BE2C (cell line): ENCODE measurements at places on chromosomes 6 and 20.

- DNase-seq, result peak; percentile 37
Measured at GRCh38 chr6:90197854-90198496, 98.7 kb downstream of the BACH2 start.

- no peak for DNase-seq
Measured at GRCh38 chr20:47850146-47850545, 64.9 kb upstream of the SULF2 start.

DNA sequence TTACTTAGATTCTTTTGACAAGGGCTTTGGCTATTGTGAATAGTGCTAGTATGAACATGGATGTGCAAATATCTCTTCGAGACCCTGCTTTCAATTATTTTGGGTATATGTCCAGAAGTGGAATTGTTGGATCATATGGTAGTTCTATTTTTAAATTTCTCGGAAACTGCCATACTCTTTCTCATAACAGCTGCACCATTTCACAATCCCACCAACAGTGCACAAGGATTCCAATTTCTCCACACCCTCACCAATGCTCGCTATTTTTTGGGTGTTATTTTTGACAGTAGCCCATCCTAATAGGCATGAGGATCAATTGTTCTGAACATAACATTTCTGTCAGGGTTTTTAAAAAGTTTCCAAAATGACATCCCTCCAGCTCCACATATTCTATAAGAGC lies 69.2 kb upstream of the ESR1 start:
- DNase-seq, result no peak

GRCh38 chr6:106844930-106845329 lies 129.6 kb downstream of the CD24 start:
- DNase-seq, result no peak

DNA sequence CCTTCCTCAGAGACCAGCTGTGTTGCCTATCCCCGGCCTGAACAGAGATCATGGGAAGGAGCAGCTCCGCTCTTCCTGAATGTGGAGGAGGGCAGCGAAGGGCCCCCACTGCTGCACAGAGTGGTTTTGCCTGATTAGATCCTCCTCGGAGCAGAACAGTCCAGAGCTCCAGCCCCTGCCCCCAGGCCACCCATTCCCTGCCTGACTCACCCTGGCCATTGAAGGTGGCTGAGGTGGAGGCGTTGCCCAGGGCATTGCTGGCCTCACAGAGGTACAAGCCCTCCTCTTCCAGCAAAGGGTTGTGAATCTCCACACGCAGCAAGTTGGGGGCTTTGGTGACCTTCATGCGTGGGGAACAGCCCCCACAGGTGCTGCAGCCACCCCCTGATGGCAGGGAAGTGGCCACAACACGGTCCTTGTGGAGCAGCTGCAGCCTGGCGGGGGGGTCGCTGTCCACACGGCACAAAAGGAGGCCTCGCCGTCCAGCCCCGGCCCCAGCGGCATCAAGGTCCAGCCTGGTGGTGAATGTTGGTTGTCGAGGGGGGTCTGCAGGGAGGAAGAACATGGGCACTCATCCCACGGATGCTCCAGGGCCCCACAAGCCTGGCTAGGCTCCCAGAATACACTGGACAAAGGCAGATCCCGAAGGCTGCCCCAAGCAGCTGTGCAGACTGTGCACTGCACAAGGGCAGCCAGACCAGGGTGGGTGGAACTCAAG lies 14.7 kb downstream of the SIGLEC1 start:
- DNase-seq, result no peak

DNA sequence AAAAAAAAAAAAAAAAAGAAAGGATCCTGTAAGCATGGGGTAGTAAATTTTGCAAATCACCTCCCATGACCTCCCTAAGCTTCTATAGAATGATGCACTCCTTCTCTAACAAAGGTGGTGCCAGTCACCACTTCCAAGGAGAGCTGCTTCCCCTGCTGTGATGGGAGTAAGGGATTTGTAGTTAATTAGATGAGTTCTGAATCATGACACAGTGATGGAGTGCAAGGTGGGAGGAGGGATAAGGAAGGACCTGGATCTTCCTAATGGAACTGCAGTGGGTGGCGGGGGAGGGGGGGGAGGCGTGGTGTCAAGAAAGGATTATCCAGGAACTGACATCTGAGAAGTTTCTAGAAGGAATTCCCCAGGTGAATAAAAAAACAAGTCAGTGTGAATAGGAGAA lies 47.8 kb downstream of the NRN1 start:
- no peak for DNase-seq

- DNase-seq, result no peak
Measured at GRCh38 chr6:111782887-111783466, 90.3 kb downstream of the FYN start.

DNA sequence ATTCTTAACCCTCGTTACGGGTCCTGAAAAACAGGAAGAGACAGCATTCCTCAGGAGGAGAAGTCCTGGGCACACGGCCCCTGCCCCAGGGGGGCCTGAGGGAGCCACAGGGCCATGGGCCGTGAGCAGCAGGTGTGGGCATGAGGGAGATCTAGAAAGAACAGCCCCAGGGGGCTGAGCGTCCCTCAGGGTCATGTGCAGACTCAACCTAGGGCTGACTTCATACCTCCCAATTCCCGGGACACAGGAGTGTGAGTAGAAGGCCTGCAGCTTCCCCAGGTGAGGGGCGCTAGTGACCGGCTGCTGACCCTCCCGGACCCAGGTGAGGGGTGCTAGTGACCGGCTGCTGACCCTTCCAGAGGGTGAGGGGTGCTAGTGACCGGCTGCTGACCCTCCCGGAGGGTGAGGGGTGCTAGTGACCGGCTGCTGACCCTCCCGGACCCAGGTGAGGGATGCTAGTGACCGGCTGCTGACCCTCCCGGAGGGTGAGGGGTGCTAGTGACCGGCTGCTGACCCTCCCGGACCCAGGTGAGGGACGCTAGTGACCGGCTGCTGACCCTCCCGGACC lies 35.1 kb downstream of the FRMD1 start:
- no peak for DNase-seq

DNA sequence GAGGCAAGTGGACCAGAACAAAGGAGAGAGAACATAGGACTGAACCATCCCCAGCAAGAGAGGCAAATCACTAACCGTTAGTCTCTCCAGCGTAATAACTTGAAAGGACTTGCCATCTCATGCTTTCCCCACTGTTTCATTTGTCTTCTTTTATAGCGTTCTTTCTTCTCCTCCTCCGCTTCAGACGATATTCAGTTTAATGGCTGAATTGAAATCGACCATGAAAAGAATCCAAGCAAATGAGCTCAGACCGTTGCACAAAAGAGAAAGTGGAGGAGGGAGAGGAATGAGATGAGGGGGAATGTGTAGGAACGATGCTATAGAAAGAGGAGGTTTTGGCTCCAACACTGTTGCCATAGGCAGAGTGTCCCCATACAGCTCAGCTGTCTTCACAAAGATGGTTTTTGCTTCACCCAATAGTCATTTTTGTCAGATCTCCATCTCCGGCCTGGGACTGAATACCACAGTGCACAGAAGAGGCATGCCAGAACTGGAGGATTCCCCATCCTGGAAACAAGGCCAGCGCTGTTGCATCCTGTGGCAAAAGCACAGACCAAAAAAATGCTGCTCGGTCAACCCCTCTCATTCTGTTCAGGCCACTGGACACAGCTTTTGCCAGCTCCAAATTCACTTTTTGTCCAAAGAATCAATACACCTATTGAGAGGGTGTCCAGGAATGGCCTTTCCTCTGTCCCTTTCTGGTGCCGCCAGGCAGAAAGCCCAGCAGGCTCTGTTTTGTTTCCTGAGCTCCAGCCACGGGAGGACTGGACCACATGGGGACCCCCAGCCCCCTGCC lies 176.1 kb downstream of the ID4 start:
- DNase-seq, result no peak

DNA sequence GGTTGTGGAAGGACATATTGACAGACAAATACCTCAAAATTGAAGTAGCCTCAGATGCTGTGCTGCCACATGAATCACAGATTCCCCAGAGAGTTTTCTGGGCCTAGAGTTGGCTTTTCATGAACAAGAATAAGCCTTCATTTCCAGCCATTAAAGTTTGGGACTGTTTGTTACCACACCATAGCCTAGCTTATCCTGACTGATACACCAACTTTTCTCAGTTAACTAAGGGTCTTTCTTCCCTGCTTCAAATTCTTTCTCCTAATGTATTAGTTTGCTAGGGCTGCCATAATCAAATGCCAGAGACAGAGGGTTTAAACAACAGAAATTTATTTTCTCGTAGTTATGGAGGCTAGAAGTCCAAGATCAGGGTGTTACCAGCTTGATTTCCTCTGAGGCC lies 237.4 kb upstream of the ZFP64 start:
- DNase-seq, result no peak

GRCh38 chr6:90383196-90383822 lies 86.7 kb upstream of the BACH2 start:
- DNase-seq, result no peak

- peak; percentile 38 for DNase-seq
Measured at GRCh38 chr6:1970151-1970561, 275.2 kb downstream of the GMDS start.

GRCh38 chr6:8006208-8006607 lies 58.0 kb downstream of the BLOC1S5 start:
- DNase-seq, result no peak

DNA sequence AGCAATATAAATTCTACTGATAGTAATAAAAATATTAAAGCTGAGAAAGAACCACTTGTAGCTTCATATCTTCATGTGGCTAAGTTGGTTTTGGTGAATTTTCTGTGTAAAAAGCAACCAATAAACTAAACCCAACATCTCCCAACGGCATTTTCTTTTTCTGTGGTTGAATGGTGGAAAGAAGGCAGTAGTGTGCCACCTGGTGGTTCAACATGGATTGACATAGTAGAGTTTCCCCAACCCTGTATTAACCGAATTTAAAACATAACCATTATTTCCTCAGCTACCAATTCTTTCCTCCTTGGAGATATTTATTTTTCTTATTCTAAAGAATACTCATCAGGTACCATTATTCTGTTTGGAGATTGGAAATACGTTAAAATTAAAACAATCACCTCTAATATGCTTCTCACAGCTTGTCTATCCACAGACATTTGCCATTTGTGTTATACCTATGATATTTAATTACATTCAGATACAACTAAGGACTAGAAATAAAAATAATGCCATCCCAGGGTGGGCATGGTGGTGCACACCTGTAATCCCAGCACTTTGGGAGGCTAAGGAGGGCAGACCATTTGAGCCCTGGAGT lies 117.1 kb upstream of the EEF1E1 start:
- DNase-seq, result peak; percentile 42

DNA sequence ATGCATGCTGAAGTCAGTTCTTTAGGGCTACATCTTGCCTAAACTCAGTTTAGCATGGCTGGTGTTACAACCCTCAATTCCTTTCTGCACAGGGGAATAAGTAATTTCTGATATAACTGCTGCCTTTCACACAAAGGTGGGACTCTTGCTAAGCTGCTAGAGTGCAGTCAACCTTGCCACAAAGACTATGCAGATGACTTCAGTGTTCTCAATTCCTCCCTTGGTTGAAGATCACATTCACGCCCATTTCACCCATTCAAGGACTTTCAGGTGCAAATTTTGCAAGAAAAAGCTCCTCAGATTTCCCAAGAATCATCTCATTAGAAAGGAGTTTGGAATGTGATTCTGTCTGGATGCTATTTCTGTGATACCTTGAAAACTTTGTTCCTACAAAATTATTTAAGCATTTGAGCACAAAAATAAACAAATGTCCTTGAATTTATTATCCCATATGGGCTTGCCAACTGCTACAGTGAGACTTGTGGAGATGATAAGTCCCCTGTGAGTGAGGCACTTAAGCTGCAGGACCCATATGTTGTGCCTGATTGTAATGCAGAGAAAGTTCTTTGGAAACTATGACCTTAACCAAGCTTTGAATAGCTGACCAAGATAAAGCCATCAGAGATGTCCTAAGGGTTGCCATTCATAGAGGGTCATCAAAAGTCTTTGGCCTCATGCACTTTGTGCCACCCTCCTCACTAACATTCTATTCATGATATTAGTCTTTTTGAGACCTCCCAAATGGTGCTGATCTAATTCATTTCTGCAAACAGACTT lies 111.8 kb downstream of the PLCB4 start:
- no peak for DNase-seq

GRCh38 chr6:3310051-3310448 lies 51.3 kb downstream of the PSMG4 start:
- no peak for DNase-seq

DNA sequence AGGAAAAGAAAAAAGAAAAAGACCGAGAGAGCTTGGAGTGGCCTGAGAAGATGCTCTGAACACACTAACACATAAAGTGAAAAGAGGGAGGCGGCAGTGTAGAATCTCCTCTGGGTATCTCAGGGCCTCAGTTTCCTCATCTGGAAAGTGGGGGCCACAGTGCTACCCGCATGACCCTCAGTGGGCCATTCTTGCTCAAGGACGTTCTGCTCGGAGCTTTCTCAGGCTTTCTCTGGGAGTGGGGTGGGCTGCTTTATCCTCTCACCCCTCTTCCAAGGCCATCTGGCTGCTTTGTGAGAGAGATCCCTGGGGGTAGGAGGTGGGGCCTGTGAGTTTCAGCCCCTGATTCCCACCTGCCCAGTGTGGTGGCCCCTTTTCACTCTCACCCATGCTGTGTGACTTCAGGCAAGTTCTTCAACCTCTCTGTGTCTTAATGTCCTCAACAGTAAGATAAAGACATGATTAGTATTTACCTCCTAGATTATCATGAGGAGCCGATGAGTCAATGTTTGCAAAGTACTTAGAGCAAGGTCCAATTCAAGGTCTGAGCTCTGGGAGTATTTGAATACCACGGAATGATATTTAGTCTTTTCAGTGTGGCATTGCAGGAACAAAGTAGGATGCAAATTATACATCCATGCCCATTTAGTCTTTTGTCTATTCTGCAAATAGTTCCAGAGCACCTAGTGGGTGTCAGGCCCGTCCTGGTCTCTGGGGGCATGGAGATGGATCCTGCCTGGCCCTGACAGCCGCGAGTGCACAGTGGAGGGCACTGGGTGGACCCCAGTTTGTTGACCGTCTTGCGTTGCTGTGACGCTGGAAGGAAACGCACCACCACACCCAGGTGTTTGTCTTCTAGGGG lies 34.3 kb downstream of the SRC start:
- DNase-seq, result peak; percentile 12
